ENCODE measurements at places on chromosomes 4 and X.

- DNase-seq, result no peak
Measured at GRCh38 chr4:87843936-87844335, 11.2 kb downstream of the MEPE start.

- no peak for DNase-seq
Measured at GRCh38 chr4:24798036-24798610, 2.8 kb downstream of the SOD3 start.

- no peak for DNase-seq
Measured at GRCh38 chr4:5890063-5890727, 2.7 kb downstream of the CRMP1 start.

DNA sequence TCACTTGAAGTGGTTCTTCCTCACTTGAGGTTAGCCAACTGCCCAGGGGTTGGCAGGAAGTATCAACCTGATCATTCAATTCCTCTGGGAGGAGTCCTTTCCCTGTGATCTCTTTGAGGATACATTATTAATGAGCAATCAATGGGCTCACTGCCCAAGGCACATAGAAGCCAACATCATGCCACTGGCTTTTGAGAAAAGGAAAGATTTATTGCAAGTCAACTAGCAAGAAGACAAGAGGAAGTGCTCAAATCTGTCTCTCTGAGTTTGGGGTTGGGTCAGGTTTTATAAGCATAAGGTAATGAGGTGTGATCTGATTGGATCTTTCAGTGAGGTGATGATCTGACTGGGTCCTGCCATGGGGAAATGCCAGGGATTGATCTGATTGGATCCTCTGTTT, 39.6 kb downstream of the FGFBP1 start:
- DNase-seq, result no peak

DNA sequence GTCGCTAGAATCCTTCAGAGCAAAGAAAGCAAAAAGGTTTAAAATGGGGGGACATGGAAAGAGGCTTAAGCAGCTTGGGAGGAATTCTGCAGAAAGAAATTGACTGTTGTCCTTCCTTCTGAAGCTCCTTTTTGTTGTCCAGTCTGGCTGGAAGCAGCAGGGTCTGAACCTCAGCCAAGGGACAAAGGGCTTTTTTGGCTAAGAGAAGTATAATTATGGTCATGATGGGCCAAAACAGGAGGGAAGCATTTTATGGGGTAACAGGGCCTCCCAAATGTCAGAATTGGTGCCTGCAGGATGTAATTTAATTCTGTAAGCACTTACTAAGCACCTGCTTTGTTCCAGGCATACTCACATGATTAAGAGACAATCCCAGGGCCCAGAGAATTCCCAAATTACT, 74.2 kb upstream of the CPEB2 start:
- no peak for DNase-seq

DNA sequence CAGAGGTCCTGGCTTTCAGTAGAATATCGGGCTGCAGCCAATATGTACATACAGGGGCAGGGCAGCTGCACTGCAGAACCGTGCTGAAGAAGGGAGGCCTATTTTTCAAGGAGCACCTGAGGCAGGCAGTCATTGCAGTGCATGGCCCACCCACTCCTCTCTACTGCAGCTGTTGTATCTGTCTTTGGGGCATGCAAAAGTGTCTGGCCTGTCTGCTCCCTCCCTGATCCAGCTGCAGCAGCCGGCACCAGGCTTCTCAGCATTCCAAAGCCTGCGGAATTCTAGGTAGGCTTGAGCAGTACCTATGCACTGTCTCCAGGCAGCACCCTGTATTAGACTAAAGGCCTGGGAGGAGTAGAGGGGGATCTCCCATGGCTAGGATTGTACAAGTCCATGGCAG, 415.2 kb upstream of the MAGEB16 start:
- DNase-seq, result no peak

DNA sequence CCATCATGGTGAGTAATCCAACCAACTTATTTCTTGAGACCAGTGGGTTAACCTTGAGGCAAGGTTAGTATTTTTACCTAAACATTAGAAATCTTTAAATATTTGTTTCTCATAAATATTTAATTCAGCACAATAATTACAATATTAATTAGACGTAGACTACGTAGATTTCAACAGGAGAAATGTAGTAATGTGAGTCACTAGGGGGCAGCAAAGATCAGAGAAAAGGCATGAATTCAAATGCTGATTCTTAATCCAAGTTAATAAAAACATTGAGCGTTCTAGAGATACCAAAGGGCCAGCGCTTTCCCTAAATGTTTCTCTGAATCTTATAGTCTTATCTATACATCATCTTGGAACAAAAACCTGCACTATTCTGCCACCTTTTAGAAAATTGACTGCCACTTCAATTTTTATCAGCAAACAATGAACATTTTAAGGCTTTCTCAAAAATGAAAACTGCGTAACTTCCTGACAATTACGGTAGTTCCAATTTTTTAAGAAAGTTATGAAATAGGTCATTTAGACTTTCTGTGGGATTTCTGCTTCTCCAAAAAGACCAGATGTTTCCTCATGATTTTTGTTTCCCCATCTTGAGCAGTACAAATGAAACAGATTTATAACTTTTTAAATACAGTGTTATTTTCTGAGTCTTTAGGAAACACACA, 180.7 kb downstream of the GASK1B start:
- DNase-seq, result no peak

DNA sequence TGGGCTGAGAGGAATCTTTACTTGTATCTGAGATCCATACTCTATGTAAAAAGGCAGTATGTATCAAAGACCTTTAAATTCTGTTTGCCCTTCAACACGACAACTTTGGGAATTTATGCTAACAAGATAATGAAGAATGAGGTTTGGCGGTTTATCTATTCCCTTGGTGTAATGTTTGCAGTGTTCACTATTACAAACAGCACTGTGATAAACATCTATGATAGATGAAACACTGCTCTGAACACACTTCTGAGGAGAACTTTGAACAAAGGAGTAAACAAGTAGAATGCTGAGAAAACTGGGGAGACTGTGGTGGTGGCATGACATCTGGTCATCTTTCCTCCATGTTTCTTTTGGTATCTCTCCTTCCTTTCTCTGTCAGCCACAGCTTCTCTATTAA, 126.9 kb downstream of the PDE5A start:
- no peak for DNase-seq

DNA sequence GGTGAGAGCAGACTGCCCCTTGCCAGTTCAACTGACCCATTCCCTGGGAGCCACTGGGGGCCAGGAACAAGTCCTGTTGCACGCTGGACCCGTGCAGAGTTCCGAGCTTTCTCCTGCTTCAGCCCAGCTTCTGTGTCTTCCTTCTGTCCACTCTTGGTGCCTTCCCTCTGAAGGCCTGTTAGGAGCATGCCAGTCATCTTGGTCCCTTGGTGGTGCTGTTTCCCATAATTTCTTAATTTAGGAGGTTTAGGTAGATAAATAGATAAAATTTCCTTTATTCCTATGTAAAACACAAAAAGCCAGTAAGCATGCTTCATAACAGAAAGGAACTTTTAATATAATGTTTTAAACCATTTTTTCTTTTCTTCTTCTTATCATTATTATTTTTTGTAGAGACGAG, 672.7 kb downstream of the CCSER1 start:
- DNase-seq, result no peak

DNA sequence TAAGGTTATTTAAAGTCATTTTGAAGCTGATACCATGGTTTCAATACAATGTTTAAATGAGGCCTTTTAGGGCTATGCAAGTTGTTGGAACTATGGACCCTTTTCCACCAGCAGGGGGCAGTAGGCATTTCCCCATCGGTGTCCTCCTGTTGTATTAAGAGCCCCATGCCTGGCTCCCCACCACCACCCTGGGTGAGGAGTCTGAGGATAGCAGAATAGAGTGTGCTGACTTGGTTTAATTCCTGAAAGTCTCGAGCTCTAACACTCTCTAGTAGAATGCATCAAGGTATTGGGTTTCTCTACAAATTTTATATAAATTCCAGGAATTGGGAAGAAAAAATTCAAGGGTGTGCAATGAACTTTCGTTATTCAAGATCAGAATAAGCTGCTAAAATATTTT, 234.8 kb upstream of the JADE1 start:
- DNase-seq, result no peak

GRCh38 chr4:30821859-30822612, 101.9 kb downstream of the PCDH7 start:
- DNase-seq, result no peak

DNA sequence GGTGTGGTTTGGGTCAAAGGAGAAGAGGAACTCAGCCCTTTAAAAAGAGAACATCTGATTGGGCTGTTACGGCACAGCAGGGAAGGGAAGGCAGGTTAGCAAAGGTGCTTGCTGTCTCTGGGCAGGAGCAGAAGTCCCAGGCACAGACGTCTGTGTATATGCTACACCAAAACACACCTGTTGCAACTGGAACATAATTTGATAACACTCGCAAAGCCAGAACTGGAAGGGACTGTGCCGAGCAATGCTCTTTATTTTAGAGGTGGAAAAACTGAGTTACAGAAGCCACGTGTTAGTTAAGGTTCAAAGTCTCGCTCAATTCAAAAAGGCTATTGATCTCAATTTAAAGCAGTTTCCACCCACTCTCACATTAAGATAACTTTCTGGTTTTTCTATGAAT, 2.2 kb upstream of the FAM114A1 start:
- DNase-seq, result no peak

- no peak for DNase-seq
Measured at GRCh38 chr4:110424144-110424543, 51.8 kb upstream of the ENPEP start.

GRCh38 chr4:106116025-106116424, 200.0 kb downstream of the TBCK start:
- DNase-seq, result no peak

DNA sequence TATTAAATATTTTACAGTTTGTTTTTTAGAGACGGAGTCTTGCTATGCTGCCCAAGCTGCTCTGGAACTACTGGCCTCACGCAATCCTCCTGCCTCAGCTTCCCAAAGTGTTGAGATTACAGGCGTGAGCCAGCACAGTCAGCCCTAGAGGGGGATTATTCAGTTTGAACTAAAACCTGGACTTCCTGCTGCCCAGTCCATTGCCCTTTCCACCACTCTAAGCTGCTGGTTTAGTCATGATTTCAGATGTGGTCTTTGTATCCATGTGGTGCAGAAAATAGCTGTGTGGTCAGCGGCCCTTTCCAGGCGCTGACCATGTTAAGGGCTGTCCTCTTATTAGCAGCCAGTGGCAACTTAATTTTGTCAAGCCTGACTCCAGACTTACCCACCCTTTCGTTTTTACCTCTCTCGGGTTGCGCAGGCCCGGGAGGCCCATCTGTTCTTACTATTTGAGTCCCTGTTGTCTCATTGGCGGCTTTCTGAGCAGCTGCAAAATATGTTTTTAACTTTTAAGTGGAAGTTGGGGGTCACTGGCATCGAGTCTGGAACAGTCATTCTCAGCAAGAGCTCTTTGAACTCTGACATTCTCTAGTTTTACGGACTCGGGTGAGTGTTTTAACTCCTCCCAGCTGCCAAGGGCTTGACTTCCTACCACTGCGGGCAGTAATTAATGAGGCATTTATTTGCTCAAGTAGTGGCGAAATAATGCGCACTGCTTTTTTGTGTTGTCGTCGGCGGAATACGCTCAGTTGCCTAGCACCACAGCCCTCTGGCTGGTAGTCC, 773 bp upstream of the VMA21 start:
- DNase-seq, result no peak

Data from left renal cortex interstitium (tissue), 4 donors.